GOT3 (cell line): ENCODE measurements at places on chromosomes 3 and 15.

DNA sequence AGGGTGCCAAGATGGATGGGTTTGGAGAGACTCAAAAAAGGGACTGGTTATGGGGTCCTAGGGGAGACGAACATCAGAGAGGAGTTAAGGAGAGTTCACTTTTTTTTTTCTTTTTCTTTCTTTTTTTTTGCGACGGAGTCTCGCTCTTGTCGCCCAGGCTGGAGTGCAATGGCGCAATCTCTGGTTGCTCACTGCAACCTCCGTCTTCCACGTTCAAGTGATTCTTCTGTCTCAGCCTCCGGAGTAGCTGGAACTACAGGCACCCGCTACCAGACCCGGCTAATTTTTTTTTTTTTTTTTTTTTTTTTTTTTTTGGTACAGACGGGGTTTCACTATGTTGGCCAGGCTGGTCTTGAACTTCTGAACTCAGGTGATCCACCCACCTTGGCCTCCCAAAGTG is 1.2 kb downstream of the SPINT1 start:
- no peak for DNase-seq

DNA sequence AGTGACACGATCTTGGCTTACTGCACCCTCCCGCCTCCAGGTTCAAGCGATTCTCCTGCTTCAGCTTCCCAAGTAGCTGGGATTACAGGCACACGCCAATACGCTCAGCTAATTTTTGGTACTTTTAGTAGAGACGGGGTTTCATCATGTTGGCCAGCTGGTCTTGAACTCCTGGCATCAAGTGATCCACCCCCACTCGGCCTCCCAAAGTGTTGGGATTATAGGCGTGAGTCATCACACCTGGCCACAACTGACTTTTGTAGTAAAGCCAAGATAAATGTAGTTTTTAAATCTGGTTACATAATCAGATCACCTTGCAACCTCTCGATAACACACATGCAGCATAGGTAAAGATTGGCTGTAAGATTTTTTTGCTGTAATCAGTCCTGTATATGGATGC is 657.5 kb upstream of the DPPA4 start:
- DNase-seq: no peak

- DNase-seq: no peak
These were observed 14.8 kb downstream of the EEFSEC start for GRCh38 chr3:128167973-128168674.

DNA sequence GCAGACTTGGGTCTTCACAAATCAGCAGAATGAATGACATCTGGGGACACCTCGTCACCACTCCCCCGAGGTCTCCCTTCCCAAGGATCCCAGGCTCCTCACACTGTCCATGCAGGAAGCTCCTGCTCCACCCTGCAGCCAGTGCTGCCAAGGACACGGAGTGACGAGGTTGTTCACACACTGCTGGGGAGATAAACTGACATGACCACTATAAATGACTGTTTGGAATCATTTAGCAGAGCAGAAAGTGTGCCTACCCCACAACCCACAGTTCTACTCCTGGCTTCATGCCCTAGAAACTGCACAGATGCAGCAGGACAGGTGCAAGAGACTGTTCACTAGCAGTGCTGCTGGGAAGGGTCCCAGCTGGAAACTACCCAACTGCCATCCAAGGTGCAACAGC is 19.7 kb upstream of the PRSS50 start:
- no peak for DNase-seq

DNA sequence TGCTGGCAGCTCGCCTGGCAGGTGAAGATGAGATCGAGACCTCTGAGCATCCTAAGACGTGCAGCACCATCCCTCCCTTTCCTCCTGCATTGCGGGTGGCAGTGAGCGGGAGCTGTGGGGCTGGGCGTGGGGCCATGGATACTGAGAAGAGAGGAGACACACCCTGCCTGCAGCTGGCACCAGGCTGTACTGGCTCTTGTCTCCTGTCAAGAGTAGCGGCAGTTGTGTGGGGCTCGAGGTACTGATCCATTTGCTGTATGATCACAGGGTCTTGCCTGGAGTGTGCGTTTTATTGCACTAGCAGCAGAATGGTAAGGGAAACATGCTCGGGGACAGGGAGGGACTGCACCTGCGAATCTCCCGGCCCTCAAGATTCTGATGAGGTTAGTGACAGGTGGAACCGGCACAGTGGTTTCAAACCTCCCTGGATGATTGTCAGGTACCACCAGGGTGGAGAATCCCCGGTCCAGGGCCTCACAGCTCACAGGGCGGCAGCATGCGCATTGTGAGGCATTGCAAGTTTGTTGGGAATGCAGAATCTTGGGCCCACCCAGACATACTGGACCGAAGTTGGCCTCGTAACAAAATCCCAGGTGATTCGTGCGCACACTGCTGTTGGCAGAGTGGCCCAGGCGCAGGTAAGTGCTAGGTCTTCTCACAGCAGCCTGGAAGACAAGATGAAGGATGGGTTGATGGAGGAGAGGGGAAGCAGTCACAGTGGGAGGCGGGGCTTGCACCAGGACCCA is 14.1 kb downstream of the SYNM start:
- DNase-seq: no peak

GRCh38 chr15:22973286-22973685 is 6.9 kb downstream of the CYFIP1 start:
- no peak for DNase-seq

DNA sequence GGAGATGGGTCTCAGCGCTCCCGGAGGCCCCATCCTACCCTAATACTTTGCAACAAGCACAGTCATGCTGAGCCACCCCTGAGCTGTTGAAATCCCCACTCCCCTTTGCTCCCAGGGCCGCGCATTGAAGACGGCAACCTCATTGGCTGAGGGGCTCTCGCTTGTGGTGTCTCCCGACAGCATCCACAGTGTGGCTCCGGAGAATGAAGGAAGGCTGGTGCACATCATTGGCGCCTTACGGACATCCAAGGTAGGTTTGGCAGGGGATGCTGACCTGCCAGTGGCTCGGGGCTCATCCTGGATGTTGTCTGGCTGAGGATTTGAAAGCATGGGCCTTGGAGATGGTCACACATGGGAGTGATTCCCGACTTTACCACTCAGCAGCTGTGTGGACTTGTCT is 5.9 kb downstream of the TMEM43 start:
- no peak for DNase-seq

DNA sequence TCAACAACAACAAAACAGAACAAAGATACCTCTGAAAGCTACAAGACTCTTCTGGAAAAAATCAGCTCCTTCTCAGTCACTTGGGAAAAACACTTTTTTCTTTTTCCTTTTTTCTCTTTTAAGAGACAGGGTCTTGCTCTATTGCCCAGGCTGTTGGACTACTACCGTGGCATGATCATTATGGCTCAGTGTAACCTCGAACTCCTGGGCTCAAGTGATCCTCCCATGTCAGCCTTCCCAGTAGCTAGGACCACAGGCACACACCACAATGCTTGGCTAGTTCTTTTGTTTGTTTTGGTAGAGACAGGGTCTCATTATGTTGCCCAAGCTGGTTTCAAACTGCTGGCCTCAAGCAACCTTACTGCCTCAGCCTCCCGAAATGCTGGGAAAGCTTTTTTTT is 12.8 kb downstream of the MYO9A start:
- no peak for DNase-seq

DNA sequence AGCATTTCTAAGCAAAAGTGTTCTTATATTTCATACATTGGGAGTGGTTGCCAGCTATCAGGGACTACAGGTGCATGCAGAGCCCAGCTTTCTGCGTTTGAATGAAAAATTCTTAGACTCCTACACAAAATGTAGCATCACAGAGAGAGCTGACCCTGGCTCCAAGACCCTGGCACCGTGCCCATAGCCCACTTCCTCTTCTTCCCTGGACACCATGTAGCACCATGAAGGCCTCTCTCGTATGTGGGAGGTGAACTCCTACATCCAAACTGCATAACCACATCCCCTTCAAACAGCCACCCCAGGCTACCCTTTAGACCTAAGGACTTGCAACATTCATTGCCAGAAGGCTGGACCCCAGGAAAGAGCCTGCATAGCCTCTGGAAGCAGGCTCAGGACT is 35.8 kb upstream of the ATOSA start:
- DNase-seq: no peak

- DNase-seq: no peak
These were observed 123.7 kb upstream of the MCTP2 start for GRCh38 chr15:94107652-94108051.

DNA sequence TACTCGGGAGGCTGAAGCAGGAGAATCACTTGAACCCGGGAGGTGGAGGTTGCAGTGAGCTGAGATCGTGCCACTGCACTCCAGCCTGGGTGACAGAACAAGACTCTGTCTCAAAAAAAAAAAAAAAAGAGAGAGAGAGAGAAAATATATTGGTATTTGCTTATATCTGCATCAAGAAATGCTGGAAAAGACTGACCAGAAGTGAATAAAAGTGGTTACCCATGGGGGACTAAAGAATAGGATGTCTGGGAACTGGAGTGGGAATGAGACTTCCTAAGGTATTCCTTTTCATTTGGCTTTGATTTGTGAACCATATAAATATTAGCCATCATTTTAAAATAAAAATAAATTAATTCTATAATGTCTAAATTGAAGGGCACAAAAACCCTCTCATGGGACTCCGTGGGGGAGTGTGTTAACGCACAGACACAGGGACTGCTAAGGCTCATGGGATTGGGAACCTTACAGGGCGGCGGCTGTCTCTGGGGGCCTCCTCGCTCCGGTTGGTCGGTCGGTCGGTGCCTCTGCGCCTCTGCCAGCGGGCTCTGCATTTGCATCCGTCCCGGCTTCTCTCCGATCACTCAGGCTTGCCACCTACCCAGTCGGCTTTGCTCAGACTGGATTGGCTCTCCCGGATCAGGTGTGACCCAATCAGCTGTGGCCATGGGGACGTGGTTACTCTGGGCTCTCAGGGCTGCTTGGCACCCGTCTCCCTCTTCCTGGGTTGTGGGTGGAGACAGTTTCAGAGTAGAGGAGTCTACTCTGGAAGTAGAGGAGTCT is 12.7 kb upstream of the TSPAN3 start:
- DNase-seq: no peak

GRCh38 chr3:57544181-57545125 is at the start of gene DNAH12:
Gene DNAH12, minus strand, starts transcription at chr3:57544344. Its CDS starts 1,474 bp downstream, at chr3:57542870.
- DNase-seq: no peak

- no peak for DNase-seq
These were observed 54.1 kb downstream of the TMEM44 start for GRCh38 chr3:194579091-194579606.

GRCh38 chr3:126714921-126715320 is 10.9 kb downstream of the CHCHD6 start:
- no peak for DNase-seq

- no peak for DNase-seq
These were observed 49.0 kb downstream of the LARS2 start for GRCh38 chr3:45437383-45437782.

GRCh38 chr3:22039161-22039560 is 288.2 kb upstream of the ZNF385D start:
- no peak for DNase-seq

GRCh38 chr3:30426293-30426993 is 180.0 kb upstream of the TGFBR2 start:
- no peak for DNase-seq
